Activated CD8-positive, alpha-beta memory T cell treated with anti-CD3 and anti-CD28 coated beads, Interleukin-2, amount 10 ng/mL, durations not matched to agents 7 days and 5 days (primary cell): ENCODE measurements at places on chromosomes 2 and 18. TPM values are rescaled to one million over a fixed set of nuclear protein-coding genes. Genes with fewer than 3 reads are reported as not detected.

GRCh38 chr18:525036-525797 is 24.7 kb upstream of the COLEC12 start:
- H3K27me3 ChIP-seq: peaks cover 4% of the 10 kb centered on the region
- H3K36me3 ChIP-seq: no peaks in the 10 kb centered on the region
- no peak overlapping the region for H3K27ac ChIP-seq
- H3K4me3 ChIP-seq: no peak overlapping the region
- DNase-seq: no peak

DNA sequence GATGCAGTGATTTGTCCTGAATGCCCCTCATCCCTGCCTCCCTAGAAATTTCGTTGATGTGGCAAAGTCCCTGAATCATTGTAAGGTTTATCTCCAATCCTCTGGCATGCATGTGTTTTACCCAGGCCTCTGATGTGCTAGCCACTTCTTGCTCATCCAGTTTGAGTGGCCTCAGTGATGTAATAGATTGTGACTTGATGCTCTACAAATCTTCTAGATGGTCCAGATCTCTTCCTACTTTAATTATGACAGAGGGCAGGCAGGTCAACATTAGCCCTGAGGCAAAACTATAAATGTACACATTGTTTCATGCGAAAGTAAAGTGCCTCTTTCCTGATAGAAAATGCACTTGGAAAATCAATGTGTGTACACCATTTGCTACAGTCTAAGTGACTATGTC is 54.5 kb downstream of the LONRF2 start:
- DNase-seq: no peak
- H3K27ac ChIP-seq: no peak overlapping the region
- no peaks in the 10 kb centered on the region for H3K27me3 ChIP-seq
- H3K4me1 ChIP-seq: no peaks in the 10 kb centered on the region
- no peaks in the 10 kb centered on the region for H3K36me3 ChIP-seq

GRCh38 chr2:216447293-216447692 is 35.0 kb downstream of the SMARCAL1 start:
- no peak for DNase-seq
- H3K4me1 ChIP-seq: peaks cover 2% of the 10 kb centered on the region
- no peak overlapping the region for H3K27ac ChIP-seq
- peaks cover 73% of the 10 kb centered on the region for H3K36me3 ChIP-seq
- no peaks in the 10 kb centered on the region for H3K27me3 ChIP-seq
- H3K4me3 ChIP-seq: no peak overlapping the region

GRCh38 chr2:1541040-1541439 is 127.8 kb downstream of the TPO start:
- no peaks in the 10 kb centered on the region for H3K27me3 ChIP-seq
- H3K36me3 ChIP-seq: no peaks in the 10 kb centered on the region
- H3K4me1 ChIP-seq: no peaks in the 10 kb centered on the region
- DNase-seq: no peak
- no peak overlapping the region for H3K4me3 ChIP-seq
- no peak overlapping the region for H3K27ac ChIP-seq

DNA sequence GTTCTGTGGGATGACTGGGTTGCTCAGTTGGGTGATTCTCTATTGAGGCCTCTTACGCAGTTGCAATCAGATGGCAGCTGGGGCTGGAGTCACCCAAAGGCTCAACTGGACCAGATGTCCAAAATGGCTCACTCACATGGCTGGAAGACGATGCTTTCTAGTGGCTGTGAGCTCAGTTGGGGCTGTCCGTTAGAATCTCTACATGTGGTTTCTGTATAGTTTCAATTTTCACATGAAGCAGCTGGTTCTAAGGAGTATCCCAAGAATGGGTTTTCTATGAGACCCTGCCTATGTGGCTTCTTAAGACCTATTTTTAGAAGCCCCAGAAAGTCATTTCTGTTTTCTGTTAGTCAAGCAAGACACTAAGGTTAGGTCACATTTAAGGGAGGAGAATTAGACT is 4.4 kb downstream of the XRCC5 start:
- DNase-seq: no peak
- H3K27me3 ChIP-seq: peaks cover 3% of the 10 kb centered on the region
- peaks cover 81% of the 10 kb centered on the region for H3K4me1 ChIP-seq
- H3K36me3 ChIP-seq: peaks cover 80% of the 10 kb centered on the region

DNA sequence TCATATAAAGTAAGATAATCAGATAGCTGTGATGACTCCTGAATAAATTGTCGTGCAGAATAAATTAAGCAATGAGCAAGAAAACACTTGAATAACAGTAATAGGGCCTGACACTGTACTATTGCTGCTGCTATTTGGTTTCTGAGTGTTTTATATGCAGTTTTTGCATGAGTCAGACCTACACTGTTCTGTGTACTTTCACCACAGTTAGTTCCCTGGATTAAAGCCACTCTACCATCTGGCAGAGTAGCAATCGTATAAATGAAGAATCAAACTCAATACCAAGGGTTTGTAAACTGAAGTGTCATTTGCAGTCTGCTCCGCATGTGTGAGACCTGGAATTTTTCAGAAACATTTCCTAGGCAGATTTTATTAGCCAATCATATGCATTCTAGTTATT is 398.6 kb upstream of the CDH7 start:
- no peaks in the 10 kb centered on the region for H3K36me3 ChIP-seq
- no peak for DNase-seq
- no peak overlapping the region for H3K4me3 ChIP-seq
- H3K27me3 ChIP-seq: no peaks in the 10 kb centered on the region
- no peak overlapping the region for H3K27ac ChIP-seq

DNA sequence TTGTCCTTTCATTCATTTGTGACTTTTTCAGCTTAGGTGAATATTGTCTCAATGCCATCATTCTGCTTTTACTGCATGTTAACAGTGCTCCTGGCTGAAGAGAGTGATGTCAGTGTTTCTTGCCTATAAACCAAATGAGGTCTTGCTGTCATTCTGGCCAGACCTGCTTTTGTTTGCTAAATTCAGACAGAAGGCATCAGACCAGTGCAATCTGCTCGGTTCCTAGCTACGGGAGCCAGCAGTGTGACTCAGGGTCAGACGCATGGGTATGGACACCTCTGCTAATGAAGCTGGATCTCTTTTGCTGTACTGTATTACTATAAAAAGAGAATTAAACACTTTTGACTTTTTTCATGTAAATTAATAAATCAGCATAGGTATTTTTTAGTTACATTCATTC is 178.9 kb downstream of the TMEM182 start:
- H3K27ac ChIP-seq: no peak overlapping the region
- no peaks in the 10 kb centered on the region for H3K36me3 ChIP-seq
- H3K4me3 ChIP-seq: no peak overlapping the region
- no peaks in the 10 kb centered on the region for H3K4me1 ChIP-seq
- no peaks in the 10 kb centered on the region for H3K27me3 ChIP-seq

- H3K27ac ChIP-seq: no peak overlapping the region
- H3K27me3 ChIP-seq: no peaks in the 10 kb centered on the region
- H3K4me3 ChIP-seq: no peak overlapping the region
- no peak for DNase-seq
These were observed 142.7 kb downstream of the CD226 start for GRCh38 chr18:69804776-69805501.

- peaks cover 61% of the 10 kb centered on the region for H3K27me3 ChIP-seq
- DNase-seq: no peak
- H3K4me1 ChIP-seq: peaks cover 55% of the 10 kb centered on the region
- H3K36me3 ChIP-seq: no peaks in the 10 kb centered on the region
These were observed 44.7 kb upstream of the EML6 start for GRCh38 chr2:54678719-54679118.

DNA sequence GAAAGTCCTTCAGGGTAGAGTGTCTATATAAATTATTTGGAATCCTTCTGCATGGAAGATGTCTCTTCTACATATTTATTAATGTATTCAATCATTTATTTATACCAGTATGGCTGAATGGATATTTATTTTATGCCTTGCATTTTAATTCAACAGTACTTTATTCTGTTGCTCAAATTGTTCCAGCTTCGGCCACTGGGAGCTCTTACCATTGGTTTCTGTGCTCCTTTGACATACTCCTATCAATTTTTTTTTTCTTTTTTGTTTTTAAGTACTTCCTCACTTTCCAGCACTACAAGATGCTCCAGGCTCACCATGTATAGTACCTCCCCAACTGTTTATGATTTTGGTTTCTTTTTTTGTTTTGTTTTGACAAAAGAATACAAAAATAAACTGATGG is 39.4 kb upstream of the WIPF1 start:
- peak overlapping the region; percentile 11 for H3K4me3 ChIP-seq
- H3K36me3 ChIP-seq: peaks cover 43% of the 10 kb centered on the region
- DNase-seq: no peak
- peak overlapping the region; percentile 100 for H3K27ac ChIP-seq

DNA sequence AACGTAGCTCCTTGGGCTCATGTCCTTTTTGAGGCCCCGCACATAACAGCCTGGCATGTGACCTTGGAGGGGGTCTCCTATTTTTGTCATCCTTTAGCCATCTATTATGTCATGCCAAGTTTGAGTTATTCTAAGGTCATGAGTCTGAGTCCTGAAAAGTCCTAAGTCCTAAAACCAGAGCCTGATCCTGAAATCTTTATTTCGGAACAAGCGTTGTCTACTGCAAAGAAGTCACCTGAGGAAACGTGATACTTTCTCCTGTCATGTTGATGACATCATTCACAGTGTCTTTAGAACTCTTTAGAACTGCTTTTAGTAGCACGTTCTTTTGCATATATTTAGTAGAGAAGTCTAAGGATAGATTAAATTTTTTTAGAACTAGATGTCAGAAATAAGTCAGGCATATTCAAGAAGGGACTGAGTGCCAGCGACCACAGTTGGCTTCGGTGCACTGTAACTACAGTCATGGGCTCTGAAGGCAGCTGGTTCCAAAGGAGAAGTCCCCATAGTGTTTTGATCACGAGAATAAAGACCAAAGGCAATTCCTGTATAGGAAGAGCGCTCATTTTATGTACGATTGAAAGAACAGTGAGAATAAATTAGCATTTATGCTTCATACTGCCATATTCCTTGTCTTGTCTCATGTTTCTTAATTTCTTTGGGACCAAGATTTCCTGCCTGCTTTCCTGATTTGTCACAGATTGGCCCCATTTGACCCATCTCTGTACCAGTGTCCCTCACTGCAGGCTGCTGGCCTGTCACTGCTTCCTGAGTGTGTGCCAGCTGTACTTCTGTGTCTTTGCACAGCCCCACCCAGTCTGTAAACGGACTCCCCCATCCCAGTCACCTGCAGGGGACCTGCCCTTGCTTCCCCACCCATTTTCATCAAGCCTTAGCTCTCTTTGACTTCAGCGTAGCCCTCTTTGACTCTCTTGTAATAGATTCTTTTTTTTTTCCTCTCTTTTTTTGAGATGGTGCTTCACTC is 75.8 kb downstream of the ASAP2 start:
- no peaks in the 10 kb centered on the region for H3K36me3 ChIP-seq
- H3K4me1 ChIP-seq: no peaks in the 10 kb centered on the region
- no peak for DNase-seq
- H3K27me3 ChIP-seq: peaks cover 37% of the 10 kb centered on the region
- H3K27ac ChIP-seq: no peak overlapping the region
- no peak overlapping the region for H3K4me3 ChIP-seq

GRCh38 chr2:44398243-44398897 is 36.6 kb downstream of the CAMKMT start:
- H3K27ac ChIP-seq: no peak overlapping the region
- no peak for DNase-seq
- H3K27me3 ChIP-seq: no peaks in the 10 kb centered on the region
- peaks cover 4% of the 10 kb centered on the region for H3K4me1 ChIP-seq

DNA sequence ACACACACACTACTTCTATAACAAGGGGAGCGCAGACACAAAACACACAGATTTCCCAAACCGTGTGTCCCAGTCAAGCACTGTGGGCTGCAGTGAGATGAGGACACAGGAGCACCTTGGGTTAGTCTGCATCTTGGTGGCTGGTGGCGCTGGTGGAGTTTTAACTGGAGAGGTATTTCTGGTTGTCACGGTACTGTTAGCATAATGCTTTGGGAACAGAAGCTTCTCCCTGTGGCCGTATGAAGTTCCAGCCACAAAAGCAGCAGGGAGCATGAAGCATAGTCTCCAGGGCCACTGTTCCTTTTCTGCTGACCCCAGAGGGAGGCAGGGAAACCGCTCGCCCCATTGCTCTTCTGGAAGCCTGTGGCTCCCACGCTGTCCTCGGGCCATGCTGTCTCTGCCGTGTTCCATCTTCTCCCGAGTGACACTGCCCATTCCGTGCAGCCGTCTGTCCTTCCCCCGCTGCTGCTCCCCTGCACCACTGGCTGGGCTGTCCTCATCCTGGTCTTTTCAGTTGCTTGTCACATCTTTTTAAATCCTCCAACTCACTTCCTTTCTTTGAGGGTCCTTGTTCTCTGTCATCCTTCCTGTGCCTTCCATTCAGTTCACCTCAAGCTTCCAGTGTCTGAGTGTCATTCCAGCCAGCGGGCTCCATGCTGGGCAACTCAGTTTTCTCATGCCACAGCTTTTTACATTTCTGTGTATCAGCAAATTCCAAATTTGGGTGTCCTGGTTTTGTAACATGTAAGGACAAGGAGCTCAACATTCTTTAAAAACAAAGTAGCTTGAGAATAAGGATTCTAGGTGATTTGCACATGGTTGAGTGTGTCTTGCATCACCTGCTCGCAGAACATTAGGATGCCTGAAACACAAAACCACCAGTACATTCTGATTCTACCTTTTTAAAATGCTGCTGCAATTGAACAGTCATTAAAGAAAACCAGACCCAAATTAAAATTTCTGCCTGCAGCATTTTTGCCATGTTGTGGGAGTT is 125.0 kb downstream of the MTCL1 start:
- no peak overlapping the region for H3K27ac ChIP-seq
- H3K27me3 ChIP-seq: no peaks in the 10 kb centered on the region

- H3K27ac ChIP-seq: no peak within 1 kb of the TSS
- peak; percentile 71 for DNase-seq
- no peaks in the 10 kb centered on the region for H3K36me3 ChIP-seq
- H3K27me3 ChIP-seq: peaks cover 50% of the 10 kb centered on the region
These were observed at the start of gene SPR for GRCh38 chr2:72887032-72887739. Gene SPR (plus strand): TSS chr2:72887408. CDS start chr2:72887433, 25 bp downstream.

DNA sequence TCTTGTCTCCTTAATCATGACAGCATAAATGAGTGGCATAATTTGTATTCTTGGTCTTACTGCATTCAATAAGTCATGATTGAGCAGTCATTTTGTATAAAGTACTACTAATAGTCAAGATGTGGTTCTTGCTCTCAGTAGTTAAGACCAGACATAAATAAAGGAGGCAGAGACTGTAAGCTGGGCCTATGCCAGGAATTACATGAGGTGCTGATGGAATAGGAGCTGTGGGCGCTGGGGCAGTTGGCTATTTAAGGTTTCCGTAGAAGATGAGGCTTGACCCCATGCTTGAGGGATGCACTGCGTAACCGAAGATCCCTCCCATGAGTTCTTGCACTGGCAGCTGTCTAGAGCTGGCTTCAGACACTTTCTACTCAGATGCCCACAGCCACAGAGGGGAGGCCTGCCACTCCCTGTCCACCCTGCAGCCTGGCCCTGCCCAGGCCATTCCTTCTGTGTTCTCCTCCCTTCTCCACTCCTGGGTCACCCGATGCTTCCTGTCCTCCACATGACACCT is 150.9 kb upstream of the REV1 start:
- no peak overlapping the region for H3K27ac ChIP-seq
- no peaks in the 10 kb centered on the region for H3K36me3 ChIP-seq
- no peak for DNase-seq
- H3K4me3 ChIP-seq: no peak overlapping the region
- no peaks in the 10 kb centered on the region for H3K4me1 ChIP-seq
- peaks cover 3% of the 10 kb centered on the region for H3K27me3 ChIP-seq

GRCh38 chr2:193943406-193943960 is 1713.5 kb upstream of the SLC39A10 start:
- H3K27me3 ChIP-seq: no peaks in the 10 kb centered on the region
- H3K4me3 ChIP-seq: no peak overlapping the region
- H3K36me3 ChIP-seq: no peaks in the 10 kb centered on the region
- no peak for DNase-seq
- no peak overlapping the region for H3K27ac ChIP-seq

Gene GCKR
- total RNA-seq: not detected

Gene ACTG2
- total RNA-seq: not detected

Gene L3MBTL4
- total RNA-seq: not detected

Gene UGT1A6
- not detected for total RNA-seq

Gene CXCR1
- 0.54 TPM for total RNA-seq

Gene SLC30A3
- 0.38 TPM for total RNA-seq

Gene IL1RL1
- 0.41 TPM for total RNA-seq

Gene PSMA8
- 0.82 TPM for total RNA-seq
